Subcutaneous preadipocyte (primary cell): ENCODE measurements at places on chromosomes 3 and 15. TPM values are rescaled to one million over a fixed set of nuclear protein-coding genes. Genes with fewer than 3 reads are reported as not detected.

KIF15 gene
- 10.7 and 17.4 TPM in 2 replicates for total RNA-seq

CCR3 gene
- total RNA-seq: not detected in 2 replicates

SLC12A1 gene
- total RNA-seq: not detected in 2 replicates

TTLL13 gene
- under 0.01 TPM in 1 of 2 replicates, not detected in the other for total RNA-seq

BHLHE40 gene
- 25.7 and 43.4 TPM in 2 replicates for total RNA-seq

STOML1 gene
- total RNA-seq: 12.9 and 17.2 TPM in 2 replicates

FBXO40 gene
- not detected in 2 replicates for total RNA-seq

AMIGO3 gene
- 0.37 and 1.2 TPM in 2 replicates for total RNA-seq

TMCO5A gene
- not detected in 2 replicates for total RNA-seq

RTP1 gene
- total RNA-seq: not detected in 2 replicates

OCA2 gene
- total RNA-seq: under 0.01 TPM in 1 of 2 replicates, not detected in the other

PLSCR2 gene
- not detected in 2 replicates for total RNA-seq

GRAMD1C gene
- total RNA-seq: 0.73 and 1.8 TPM in 2 replicates

COLQ gene
- total RNA-seq: 0.37 and 0.98 TPM in 2 replicates

KAT2B gene
- total RNA-seq: 7.3 and 12.1 TPM in 2 replicates

UPK1B gene
- total RNA-seq: not detected in 2 replicates

RGMA gene
- total RNA-seq: 1.6 and 2.9 TPM in 2 replicates

TGM5 gene
- not detected in 2 replicates for total RNA-seq

CCDC39 gene
- under 0.01 TPM in 1 of 2 replicates, not detected in the other for total RNA-seq

OR5AC2 gene
- total RNA-seq: not detected in 2 replicates

SNTN gene
- not detected in 2 replicates for total RNA-seq

HYAL1 gene
- 2.7 and 3.7 TPM in 2 replicates for total RNA-seq

ADAMTSL3 gene
- 0.20 and 0.37 TPM in 2 replicates for total RNA-seq

PCLAF gene
- 44.6 and 60.3 TPM in 2 replicates for total RNA-seq

SLC15A2 gene
- under 0.01 TPM in 1 of 2 replicates, not detected in the other for total RNA-seq

CIDEC gene
- 4.9 and 10.3 TPM in 2 replicates for total RNA-seq

CGNL1 gene
- under 0.01 TPM in 1 of 2 replicates, not detected in the other for total RNA-seq

TSC22D2 gene
- total RNA-seq: 7.7 and 12.1 TPM in 2 replicates

RTP3 gene
- total RNA-seq: not detected in 2 replicates

CCNB2 gene
- 40.1 and 42.2 TPM in 2 replicates for total RNA-seq

DLL4 gene
- total RNA-seq: not detected in 2 replicates

ITIH1 gene
- not detected in 2 replicates for total RNA-seq

CHRNA3 gene
- not detected in 2 replicates for total RNA-seq

HIGD2B gene
- not detected in 2 replicates for total RNA-seq

MYO5C gene
- 0.20 and 0.73 TPM in 2 replicates for total RNA-seq

MCTP2 gene
- total RNA-seq: 1.5 and 3.5 TPM in 2 replicates

LTF gene
- not detected in 2 replicates for total RNA-seq

CCR8 gene
- not detected in 2 replicates for total RNA-seq

TNFSF10 gene
- 0.20 and 0.73 TPM in 2 replicates for total RNA-seq

SQOR gene
- total RNA-seq: 191 and 376 TPM in 2 replicates

CEMIP gene
- total RNA-seq: 1.4 and 8.5 TPM in 2 replicates

DNASE1L3 gene
- total RNA-seq: 0.59 and 1.5 TPM in 2 replicates

HTR3E gene
- total RNA-seq: not detected in 2 replicates

ZIC1 gene
- total RNA-seq: 21.7 TPM in 1 of 2 replicates, not detected in the other

SPESP1 gene
- 4.8 and 8.8 TPM in 2 replicates for total RNA-seq

EPHB1 gene
- total RNA-seq: 0.20 and 0.73 TPM in 2 replicates

STXBP5L gene
- not detected in 2 replicates for total RNA-seq

FILIP1L gene
- 19.1 and 42.8 TPM in 2 replicates for total RNA-seq
